Stimulated activated CD4-positive, alpha-beta T cell treated with anti-CD3 and anti-CD28 coated beads, Interleukin-1b, Interleukin-23, amount 100 ng/mL, for 1 hour (primary cell): ENCODE measurements at places on chromosomes 4 and X.

GRCh38 chr4:155140889-155141288 lies 67.5 kb upstream of the NPY2R start:
- DNase-seq, result no peak

DNA sequence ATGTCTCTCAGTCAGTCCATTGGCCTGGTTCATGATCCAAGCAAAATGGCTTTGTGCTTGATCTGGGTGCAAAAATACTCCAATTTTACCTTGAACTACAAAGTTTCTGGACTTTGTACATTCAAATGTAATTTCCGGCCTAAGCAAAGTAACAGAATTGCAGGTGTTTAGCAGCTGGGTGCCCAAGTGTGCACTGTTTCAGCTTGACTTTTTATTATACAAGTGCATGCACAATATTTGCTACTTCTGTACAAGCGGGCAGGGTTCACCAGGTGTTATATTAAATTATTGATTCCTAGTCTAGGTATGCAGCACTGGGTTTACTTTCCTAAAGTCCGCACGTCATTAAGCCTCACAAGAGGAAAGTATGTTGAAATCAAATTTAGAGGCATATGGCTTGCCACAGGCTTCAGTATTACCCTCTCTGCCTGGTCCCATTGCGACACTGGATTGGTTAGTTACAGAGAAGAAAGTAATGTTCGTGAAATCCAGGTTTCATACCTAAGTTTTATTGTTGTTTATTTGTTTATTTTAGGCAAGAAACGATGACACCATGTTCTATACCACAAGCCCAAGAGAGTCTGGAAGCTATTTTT lies 376.9 kb upstream of the CTSO start:
- DNase-seq, result no peak

DNA sequence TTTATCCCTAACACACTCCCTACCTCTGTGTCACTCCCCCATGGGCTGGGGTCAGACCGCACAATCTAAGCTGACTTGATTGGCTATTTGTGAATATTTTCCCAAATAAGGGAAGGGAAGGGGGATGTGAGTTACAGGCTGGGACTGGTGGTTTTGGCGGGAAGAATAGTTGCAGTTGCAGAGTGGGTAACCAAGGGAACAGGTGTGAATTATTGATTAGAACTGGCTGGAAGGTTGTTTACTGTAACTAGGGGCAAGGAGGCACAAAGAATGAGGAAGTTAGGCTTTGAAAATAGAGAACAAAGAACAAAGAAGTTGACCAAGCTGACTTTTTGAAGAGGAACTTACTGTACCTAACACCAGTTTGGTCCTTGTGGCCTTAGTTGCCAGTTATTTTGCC lies 88.0 kb upstream of the XAGE2 start:
- DNase-seq, result no peak

GRCh38 chr4:150896497-150896896 lies 118.6 kb downstream of the LRBA start:
- DNase-seq, result no peak

GRCh38 chr4:5052726-5053425 lies 1.6 kb downstream of the STK32B start:
- no peak for DNase-seq

DNA sequence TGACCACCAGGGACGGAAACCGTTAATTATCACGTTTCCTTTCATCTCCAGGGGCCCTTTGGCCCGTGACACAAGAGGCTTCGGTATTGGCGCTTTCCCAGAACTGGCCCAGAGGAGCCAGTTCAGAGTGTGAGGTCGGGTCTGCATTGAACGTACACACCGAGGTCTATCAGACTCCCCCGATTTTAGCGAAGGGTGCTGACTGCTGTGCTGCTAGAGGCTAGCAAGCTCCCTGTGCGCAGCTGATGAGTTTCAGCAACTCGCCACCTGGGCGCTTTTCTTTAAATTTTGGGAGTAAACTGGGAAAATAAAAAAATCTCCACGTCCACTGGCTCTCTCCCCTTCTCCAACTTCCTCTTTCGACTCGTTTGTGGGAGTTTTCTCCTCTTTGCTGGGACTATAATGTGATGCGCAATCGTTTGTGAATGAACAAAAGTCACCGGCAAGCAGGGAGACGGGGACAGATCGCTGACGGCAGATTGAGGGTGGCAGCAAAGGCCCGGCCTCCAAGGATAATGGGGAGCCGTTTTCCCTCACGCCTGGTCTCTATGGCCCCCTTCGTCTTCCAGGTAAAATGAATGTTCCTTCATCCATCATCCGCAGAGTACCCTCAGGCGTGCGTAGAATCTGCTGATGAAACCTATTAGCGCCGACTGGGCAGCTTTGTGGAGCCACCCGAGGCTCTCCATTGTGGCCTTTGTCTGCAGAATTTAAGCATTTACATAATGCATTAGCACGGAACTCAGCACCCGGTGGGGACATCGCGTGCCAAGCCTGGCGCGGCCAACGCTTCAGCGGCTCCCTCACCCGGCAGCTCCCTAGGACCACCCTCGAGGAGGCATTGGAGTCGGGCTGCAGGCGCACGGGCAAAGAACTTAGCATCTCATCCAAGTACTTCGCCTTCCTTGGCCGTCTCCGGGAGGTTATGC lies 1.6 kb upstream of the LRAT start:
- DNase-seq, result no peak

- no peak for DNase-seq
These were observed 44.2 kb downstream of the RTL9 start for GRCh38 chrX:110402850-110403221.

- no peak for DNase-seq
These were observed 16.3 kb upstream of the NEIL3 start for GRCh38 chr4:177293208-177294033.

DNA sequence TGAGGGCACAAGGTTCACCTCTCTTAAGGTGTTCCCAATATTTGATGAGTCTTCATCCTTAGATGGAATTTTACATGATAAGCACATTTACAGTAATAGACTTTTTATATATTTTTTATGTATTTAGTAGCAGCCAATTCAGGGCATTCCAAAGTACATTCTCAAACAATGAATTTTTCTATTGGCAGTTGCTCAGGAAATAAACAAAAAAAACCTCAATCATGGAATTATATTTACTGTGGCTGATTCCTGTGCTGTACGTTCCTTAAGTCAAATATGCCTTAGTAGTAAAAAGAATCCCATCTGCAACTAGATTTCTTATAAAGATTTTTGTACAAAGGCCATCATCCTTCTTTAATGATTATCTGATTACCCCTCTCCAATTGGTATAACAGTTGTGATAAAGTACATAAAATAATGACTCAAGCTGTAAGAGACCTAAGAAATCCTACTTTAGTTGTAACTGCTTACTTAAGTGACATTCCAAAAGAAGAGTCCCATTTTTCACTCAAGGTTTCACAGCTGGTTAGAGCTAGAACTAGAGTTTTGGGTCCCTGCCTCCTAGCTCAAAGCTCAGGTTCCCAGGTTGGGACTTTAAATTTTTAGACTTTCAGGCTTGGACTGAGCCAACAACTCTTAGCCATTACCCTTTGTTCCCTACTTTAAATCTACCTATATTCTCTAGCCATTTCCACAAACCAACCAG lies 152.7 kb downstream of the FHIP1A start:
- DNase-seq, result no peak

DNA sequence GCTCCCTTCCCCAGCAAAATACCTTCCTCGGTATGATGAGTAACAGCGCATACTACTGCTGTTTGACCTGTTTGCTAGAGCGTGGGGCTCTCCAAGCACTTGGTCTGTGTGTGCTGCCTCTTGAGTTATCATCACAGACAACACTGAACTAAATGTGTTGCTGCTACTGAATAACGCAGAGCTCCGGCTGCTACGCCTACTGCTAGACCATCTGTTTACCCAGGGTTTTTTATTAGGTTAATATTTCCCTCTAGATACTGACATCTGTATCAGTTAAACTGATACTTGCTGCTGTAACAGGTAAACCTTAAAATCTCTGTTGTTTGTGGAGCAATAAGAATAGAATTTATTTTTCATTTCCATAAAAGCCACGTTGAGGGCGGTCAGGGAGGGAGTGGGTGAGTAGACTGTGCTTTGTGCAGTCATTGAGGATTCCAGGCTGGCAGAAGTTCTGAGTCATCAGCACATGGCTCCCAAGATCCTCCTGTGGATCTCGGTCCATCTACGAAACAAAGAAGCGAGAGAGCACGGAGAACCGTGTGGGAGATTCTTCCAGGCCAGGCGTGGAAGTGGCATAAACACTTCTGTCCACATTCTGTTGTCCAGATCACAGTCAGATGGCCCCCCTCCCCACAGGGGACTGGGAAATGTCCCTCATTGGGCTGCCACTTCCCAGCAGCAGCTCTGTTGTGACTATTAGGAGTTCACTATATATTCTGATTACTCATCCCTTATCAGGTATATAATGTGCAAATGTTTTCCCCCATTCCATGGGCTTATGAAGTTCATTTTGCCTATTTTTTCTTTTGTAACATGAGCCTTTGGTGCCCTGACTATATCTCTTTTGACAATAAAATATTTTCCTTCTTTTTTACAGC lies 14.1 kb downstream of the GRK4 start:
- DNase-seq, result no peak

DNA sequence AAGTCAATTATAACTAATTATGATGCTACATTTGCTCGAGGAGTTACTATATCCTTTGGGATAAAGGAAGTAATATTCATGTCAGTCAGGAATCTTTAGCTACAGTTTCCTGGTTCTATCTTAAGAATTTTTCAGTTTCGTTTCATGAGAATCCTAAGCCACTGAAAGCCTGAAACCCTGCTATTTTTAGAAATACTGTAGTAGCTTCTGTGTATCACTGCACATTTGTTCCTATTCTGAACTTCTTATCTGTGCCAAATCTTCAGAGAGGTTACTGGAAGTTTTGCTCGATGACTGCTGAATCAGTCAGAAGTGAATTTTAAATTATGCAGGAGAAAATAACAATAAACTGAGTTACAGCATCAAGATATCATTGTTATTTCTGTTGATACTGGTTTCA lies 249.2 kb downstream of the TENM3 start:
- DNase-seq, result no peak

DNA sequence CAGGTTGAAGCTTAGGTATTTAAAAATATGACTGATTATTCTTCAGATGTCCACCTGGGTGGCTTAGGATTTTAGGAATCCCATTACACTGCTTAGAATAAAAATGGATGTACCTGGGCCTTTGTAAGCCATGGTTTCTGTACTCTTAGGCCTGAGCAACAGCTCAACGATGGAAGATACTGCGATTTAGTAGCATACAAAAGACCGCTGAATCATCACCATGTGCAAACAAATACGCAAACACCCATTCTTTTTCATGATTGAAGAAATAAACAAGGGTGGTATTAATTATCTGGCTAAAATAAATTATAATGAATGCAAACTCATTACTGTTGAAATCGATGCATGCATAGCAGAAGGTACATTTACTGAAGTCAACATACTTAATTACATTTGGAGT lies 188.9 kb downstream of the ZNF330 start:
- no peak for DNase-seq

DNA sequence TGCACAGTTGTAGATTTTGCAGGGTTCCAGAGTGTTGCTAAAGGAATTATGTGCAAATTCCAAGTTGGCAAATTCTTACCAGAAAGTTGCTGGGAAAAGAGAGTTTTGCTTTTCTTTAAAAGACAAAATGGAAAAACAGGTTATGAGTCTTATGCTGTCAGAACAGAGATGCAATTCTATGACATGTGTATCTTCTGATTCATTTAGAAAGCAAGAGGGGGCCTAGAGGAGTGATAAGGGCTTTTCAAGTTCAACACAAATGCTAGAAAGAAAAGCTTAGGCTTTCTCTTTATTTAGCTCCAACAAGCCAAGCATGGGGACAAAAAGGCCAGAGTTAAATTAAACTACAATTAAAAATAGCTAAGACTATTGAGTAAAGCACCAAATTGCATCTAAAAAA lies 72.4 kb upstream of the GATB start:
- DNase-seq, result no peak

- no peak for DNase-seq
These were observed 42.0 kb upstream of the UGDH start for GRCh38 chr4:39569209-39569608.

DNA sequence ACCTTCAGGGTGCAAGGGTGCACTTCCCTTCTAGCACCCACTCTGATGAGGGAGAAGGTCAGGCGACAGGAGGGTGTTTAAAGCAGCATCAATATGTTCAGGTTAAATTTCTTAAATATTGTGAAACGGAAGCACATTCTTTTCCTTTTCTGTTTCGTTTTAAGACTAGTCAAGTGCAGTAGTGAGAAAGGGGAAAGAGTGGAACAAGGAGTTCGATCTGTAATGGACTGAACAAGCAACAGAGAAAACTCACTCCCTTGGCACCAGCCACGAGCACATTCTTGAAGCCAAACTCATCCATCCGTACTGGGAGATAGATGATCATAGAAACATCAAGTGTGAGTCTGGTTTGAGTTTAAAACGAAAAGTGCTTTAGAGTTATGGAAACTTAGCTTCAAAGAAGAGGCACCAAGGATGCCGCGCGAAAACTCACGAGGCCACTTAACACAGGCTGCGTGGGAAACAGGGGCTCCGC lies 815 bp downstream of the FAM53A start:
- no peak for DNase-seq

GRCh38 chr4:25663781-25664180 lies 8.1 kb downstream of the SLC34A2 start:
- DNase-seq, result no peak

DNA sequence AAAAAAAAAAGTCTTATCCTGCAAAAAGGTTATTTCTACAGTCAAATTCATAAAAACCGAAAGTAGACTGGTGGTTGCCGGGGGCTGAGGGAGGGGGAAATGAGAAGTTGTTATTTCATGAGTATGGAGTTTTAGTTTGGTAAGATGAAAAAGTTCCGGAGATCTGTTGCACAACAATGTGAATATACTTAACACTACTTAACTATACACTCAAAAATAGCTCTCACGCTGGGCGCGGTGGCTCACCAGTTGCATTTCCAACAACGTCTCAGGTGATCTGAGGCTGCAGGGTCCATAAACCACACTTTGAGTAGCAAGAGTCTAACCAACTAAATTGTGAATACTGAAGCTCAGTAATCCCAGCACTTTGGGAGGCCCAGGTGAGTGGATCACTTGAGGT lies 52.4 kb downstream of the ANOS1 start:
- no peak for DNase-seq

DNA sequence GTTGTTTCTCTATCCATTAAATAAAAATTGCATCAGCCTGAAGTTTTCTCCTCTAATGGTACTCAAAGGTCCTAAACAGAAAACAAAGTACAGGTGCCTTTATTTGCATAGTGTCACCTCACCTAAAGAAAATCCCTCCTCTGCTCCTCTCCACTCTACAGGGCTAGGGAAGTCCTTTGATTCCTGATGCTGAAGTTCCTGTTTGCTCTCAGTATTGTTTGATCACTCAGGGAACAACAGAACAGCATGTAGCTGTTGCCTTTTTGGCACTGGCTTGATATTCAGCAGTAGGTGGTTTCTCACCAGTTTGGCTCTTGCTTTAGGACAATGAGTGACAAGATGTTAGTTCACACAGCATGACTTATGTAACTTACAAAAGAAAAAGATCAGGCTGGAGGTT lies 156.2 kb upstream of the SLC7A11 start:
- DNase-seq, result no peak

GRCh38 chr4:52201715-52202114 lies 150.6 kb downstream of the SPATA18 start:
- DNase-seq, result no peak
